Suprapubic skin (tissue), 4 donors: ENCODE measurements at places on chromosomes 1 and 21.

GRCh38 chr1:8216005-8216404 lies 101.9 kb upstream of the SLC45A1 start:
- DNase-seq: no peak

GRCh38 chr1:230195199-230195598 lies 128.2 kb downstream of the GALNT2 start:
- DNase-seq: no peak

GRCh38 chr1:30754684-30755171 lies 2.8 kb downstream of the LAPTM5 start:
- no peak for DNase-seq

GRCh38 chr1:145706086-145706664 lies 993 bp downstream of the PDZK1 start:
- DNase-seq: no peak

DNA sequence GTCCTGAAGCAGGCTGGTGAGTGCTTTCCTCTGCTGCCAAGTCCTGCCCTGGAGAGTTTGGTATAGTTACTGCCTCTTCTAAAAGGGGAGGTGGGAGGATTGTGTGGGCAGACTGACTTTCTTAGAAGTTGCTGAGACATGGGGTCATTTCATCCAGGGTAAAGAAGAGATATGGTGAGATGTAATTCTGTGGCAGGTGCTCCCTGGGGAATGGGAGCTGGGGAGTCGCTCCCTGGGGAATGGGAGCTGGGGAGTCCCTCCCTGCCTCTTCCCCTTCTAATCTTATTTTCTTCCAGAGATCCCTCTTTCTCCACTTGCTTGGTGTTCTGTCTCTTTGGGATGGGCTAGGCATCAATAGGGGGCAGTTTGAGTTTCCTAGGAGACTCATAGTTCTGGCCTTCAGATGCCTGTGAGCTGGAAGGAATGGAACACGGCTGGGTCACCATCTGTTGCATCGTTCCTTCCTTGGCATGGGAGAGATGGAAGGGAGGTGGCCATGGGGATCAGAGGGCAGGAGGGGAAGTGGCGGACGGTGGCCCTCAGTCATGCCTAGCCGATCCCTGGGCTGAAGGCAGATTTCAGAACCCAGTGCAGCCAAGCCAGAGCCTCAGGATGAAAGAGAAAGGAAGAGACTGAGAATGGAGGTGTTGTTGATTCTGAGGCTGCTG lies 59.0 kb downstream of the NFASC start:
- DNase-seq: no peak

DNA sequence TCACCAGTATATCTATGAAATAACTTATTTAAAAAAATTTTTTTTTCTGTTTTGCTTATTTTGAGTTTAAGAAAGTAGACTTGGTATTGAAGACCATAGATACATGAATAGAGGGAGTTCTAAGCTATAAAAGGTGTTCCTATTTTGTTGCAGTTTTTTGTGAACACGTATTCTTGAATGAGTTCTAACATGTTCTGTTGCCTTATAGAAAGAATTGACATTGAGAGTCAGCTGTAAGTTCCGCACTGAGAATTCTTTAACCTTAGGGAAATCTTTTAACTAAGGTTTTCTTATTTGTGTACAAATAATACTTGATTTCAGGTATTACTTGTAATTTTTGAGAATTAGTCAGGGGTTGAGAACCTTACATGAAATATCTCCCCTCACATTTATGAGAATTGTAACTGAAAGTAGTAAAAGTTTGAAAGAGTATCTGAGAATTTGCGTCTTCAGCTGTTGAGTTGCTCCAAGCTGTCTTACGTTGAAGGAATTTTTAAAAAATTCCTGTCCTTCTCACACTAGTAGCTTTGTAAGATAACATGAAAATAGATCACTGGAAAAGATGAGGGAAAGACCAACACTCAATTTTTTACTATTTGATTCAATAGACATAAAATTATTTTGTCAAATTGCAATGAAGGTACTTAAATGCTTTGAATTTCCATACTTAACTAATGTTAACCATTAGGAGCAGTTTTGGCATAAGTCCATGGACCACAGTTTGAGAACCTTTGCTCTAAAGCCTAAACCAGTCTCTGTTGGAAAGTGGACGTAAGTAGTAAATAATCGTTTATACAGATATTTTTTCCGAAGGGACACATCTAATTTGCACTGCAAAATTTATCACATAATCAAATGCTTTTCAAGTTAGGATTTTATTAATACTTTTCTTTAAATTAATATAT lies 3.8 kb downstream of the DR1 start:
- DNase-seq: no peak

DNA sequence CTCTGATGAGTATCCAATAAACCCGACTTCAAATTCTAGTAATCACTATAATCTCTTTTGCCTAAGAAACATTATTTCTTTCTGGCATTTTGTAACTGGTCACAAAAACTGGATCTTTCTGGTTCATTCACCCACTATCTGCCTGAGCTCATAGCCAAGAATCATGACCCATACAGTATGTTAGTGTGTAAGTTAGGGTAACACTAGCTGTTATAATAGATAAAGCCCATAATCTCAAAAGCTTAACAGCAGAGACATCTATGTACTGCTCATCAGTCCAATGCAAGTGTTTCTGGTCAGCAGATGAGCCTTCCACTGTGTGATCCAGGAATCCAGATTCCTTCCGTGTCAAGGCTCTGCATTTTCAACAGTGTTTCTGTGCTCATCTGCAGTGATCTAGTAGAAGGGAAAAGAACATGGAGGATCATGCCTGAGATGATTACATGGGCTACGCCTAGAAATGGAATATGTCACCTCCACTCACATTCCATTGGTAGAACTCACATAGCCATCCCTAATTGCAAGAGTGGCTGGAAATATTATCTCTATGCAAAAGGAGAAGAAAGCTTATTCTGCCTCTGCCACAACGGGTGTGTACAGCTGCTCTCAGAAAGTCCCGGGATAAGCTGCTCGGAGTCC lies 27.7 kb downstream of the RRAGC start:
- no peak for DNase-seq

GRCh38 chr1:218164111-218164929 lies 120.8 kb upstream of the RRP15 start:
- DNase-seq: no peak

GRCh38 chr1:110634455-110635311 lies 28.5 kb upstream of the KCNA2 start:
- DNase-seq: no peak

GRCh38 chr1:47875831-47876586 lies 121.2 kb downstream of the TRABD2B start:
- DNase-seq: no peak

DNA sequence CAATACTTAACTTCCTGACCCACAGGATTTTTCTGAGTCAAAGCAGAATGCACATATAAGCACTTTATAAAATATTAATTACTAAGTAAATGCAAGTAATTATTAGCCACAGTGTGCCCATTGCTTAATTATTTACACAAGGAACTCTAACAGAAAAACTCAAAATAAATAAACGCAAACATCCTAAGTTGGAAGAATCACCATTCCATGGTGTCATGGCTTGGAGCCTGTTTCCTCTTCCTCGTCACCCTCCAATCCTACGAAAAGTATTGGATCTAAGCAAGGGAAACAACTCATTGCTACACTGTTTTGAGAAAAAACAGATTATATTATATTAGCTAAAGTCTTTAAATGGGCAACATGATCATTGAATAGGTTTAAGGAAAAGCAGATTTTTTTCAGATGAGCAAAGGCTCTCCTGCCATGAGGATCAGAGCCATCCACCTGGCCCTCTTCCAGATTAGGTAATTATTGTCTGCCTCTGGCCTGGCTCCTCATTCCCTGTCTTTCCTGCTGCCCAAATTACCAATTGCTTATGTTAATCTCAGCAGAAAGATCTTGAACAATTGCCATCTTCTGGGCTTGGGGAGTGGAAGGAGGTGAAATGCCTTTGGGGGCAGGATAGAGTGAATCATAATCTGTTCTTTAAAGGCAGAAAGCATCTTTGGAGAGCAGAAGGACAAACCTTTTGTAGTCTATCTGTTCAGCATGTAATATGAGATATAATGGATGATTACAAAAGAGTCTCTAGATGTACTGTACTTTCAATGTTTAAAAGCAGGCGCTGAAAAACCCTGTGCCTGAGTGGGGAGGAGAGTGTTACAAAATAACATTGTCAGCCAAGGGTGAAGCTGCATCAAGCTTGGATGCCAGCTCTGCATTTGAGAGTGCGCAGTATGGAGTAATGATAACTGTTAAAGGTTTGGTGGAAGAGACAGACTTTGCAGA lies 121.2 kb downstream of the DUSP10 start:
- no peak for DNase-seq

DNA sequence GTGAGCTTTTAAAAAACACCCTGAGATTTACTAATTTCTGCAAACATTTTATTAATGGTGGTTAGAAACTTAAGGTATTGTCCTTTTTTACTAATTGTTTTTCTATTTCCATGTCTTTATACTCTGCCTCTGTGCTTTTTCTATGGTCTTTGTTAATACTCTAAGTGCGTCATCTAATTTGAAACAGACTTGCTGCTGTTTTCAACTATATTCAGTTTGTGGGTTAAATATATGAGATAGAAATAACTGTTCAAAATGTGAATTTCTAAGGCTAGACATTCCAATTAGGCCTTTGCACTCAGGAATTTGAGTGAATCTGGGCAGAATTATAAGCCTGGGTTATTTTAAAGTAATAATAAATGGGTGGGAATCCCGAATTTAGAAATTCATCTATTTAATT lies 82.4 kb upstream of the COL11A1 start:
- no peak for DNase-seq

- DNase-seq: no peak
Measured at GRCh38 chr1:74333244-74333643, 98.1 kb downstream of the TNNI3K start.

- no peak for DNase-seq
Measured at GRCh38 chr1:150686275-150686674, 10.7 kb downstream of the GOLPH3L start.

DNA sequence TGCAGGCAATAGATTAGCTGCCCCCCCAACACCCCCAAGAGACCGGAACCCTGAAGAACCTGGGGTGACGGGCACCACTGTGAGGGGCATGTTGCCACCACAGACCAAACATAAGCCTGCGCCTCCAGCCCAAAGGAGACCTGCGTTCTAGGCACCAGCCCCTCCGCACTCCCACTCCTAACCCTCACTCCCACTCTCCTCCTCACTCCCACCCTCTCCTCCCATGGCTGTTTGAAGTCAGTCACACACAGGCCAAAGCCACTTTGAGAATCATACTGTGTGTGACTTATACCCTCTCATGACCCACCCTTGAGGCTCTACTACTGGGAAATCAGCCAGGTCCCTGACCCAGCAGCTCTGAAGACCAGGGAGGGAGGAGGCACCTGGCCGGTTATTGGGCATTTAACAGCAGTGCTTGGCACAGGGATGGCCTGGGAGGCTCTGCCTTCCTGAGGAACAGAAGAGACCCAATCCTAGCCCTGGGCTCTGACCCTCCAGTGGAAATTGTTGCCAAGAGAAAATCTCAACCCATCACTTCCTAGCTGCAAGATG lies 43.5 kb downstream of the FBXO2 start:
- no peak for DNase-seq

GRCh38 chr1:69088571-69088970 lies 479.2 kb upstream of the LRRC7 start:
- no peak for DNase-seq

DNA sequence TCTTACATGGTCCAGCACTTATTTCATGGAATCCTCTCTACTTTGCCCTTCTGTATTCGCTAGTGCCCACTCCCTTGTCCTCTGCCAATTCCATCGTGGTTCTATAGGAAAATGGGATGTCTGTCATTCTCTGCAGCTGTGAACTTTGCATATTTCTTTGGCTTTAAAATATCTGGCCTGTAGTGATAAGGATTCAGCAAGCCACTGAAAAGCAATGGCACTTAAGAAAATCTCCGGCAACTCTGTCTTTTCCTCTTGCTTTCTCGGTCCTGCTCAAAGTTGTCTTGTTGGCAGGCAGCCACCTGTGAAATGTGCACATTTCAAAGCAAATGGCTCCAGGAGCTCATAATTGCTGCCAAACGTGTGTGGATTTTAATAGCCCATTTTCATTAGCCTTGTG lies 91.8 kb downstream of the CHD1L start:
- DNase-seq: no peak

DNA sequence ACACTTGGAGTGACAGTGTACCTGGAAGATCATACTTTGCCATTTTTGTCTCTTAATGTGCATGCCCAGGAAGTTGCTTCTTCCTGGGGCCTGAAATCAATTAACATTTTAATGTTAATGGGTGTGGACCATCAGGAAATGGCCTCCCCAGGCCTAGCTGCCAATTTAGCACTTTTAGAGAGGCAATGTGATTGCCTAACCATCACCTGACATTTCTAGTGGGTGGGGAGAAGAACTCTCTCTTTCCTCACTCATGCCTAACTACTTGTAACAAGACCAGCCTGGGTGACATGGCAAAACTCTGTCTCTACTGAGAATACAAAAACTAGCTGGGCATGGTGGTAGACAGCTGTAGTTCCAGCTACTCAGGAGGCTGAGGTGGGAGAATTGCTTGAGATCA lies 549.0 kb upstream of the RGS18 start:
- DNase-seq: no peak

GRCh38 chr1:41362749-41363590 lies 1.7 kb downstream of the FOXO6 start:
- DNase-seq: no peak

DNA sequence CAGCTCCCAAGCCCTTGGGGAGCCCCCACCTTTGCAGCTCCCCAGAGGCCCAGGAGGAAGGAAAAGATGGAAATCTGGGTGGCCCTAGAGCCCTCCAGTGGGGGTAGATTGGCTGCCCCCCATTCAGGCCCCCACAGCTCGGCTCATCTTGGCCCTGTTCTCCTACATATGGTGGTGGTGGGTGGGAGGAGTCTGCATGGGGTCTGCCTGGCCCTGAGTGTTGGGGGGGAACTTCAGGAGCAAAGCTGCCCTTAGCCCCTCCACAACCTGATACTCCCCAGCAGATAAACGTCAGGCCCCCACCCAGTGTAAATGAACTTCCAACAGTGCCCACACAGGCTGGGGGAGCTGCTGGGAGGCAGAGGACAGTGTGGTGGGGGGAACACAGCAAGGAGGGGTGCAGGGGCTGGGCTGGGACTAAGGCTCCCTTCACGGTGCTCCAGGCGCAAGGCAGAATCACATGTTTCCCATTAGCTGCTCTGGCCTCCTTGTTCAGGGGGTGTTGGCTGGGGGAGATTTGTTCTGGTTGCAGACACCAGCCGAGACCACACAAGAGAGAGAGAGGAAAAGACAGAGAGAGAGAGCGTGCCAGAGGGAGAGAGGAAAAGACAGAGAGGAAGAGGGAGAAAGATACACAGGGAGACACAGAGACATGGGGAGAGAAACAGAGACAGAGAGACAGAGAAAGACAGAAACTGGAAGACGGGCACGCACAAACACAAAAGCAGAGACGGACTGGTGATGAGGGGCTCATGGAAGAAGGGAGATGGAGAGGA lies 42.6 kb downstream of the AHDC1 start:
- DNase-seq: no peak

- no peak for DNase-seq
Measured at GRCh38 chr1:94825936-94826335, 5.8 kb downstream of the SLC44A3 start.

GRCh38 chr1:89675677-89676076 lies 42.8 kb downstream of the LRRC8C start:
- no peak for DNase-seq

DNA sequence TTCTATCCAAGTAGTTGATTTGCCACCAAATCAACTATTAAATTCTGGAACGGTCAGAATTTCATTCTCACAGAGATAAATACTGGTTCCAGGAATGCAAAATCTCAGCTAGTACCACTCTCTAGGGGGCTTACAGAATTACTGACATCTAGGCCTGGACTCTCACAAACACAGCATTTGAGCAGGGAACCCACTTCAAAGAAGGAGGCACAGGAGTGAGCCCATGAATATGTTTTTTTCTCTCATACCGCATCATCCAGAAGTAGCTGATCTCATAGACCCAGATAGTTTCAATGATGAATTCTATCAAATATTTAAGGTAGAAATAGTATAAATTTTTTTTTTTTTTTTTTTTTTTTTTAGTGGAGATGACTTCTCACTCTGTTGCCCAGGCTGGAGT lies 32.1 kb downstream of the S1PR1 start:
- no peak for DNase-seq
